Panc1 (cell line): ENCODE measurements at places on chromosomes 2 and 18. TPM values are rescaled to one million over a fixed set of nuclear protein-coding genes. Genes with fewer than 3 reads are reported as not detected.

DNA sequence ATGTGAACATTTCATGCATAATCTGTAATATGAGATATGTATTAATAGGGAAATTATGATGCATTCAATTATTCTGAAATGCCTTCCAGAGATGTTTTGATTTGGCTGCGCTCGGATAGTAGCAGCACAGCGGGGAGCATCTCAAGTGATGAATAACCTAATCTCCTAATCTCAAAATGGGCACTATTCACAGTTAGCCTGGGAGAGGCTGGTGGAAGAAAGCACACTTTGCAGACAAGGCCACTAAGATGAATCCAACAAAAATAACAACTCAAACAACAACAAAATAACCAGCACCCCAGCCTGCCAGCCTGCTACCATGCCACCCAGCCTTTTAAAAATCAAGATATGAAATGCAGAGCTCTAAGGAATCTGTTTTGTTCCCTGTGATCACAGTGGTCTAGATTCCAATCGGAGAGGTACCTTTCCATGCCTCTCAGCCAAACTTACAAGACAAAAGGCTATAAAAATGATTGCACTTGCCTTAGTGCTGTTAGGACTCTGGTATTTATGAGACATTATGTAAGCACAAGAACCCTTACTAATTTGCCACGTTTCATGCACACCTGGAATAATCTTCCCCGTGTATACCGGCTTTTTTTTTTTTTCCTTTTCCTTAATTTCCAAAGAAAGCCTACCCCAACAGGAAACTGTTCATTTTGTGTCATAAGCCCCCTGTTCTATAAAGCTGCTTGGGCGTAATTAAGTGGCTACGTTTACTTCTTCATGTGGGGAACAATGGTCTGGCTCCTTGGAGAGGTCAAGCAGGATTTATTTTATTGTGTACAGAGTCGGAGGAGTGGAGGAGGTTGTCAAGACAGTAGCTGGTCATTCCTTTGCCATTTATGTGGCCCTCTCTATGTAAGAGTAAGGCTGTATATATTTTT lies 526.9 kb upstream of the FANCL start:
- H3K4me1 ChIP-seq: peaks cover 2% of the 10 kb centered on the region; the same call in 1 of the 2 replicates
- H3K27me3 ChIP-seq: no peaks in the 10 kb centered on the region; the same call in 1 of the 2 replicates
- no peak overlapping the region for H3K4me3 ChIP-seq
- no peaks in the 10 kb centered on the region for H3K36me3 ChIP-seq
- H3K27ac ChIP-seq: no peak overlapping the region

DNA sequence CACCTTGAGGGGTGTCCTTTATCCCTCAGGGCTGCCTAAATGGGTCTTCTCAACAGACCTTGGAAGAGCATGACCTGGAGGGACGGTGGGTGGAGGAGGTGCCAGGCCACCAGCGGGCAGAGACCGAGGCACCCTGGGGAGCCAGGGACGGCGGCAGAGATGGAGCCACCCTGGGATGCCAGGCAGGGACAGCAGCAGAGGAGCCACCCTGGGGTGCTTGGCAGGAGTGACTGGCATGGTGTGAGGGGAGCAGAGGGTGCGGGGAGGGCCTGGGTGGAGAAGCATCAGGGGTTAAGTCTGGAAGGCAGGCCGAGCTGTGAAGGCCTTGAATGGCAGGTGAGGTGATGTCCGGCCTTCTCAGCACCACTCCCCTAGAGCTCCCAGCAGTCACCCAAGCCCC lies 56.1 kb downstream of the CIB4 start:
- H3K27ac ChIP-seq: no peak overlapping the region
- DNase-seq: no peak
- H3K36me3 ChIP-seq: no peaks in the 10 kb centered on the region
- no peak overlapping the region for H3K4me3 ChIP-seq

DNA sequence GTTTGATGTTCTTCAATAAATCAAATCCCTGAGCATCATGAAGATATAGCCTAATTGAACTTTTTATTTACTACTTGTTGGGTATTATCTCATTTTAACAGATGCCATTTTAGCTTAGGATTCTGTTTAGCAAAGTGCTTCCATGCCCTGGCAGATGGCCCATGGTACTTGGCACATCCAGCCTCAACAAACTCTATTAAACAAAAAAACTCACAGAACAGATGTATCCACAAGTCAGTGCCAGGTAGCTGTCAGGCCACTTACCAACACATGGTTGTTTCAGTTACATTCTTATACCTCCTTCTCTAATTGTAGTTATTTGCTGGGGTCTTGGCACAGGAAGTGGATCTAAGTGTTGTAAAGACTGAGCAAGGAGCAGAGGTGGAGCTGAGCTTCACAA lies 29.6 kb downstream of the GAD1 start:
- H3K4me1 ChIP-seq: no peaks in the 10 kb centered on the region; the same call in 1 of the 2 replicates
- DNase-seq: no peak
- no peak overlapping the region for H3K27ac ChIP-seq
- no peak overlapping the region for H3K4me3 ChIP-seq
- no peaks in the 10 kb centered on the region for H3K27me3 ChIP-seq
- H3K36me3 ChIP-seq: no peaks in the 10 kb centered on the region; the same call in 1 of the 2 replicates

DNA sequence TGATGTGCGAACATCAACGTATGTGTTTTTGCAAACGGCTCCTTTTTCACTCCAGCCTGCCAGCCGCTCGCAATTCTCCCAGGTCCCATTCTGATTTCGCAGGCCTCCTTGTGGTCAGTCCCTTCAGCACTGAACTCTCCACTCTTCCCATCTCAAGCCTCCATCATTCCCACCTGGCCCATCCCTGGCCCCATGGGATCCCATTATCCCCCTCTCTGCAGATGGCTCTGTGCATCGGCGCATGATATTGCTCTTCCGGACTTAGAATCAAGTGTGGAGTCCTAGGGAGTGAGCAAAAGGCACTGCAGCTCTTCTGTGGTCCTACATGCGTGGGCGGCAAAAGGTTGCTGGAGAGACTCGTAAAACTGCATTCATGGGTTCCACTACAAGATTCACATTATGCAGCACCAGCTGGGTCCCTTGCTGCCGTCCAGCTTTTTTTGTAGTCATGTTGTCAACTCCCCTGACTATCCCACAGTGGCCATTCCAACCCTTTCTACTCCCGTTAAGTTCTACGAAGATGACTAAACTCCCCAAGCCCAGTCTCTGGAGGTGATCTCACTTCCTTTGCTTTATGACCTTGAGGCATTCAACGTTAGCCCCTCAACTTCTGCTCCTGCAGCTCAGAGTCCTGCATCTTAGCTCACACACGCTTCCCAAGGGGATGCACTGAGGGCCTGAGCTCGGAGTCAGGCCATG lies 125.3 kb upstream of the NRP2 start:
- H3K27me3 ChIP-seq: no peaks in the 10 kb centered on the region
- H3K27ac ChIP-seq: no peak overlapping the region
- no peaks in the 10 kb centered on the region for H3K4me1 ChIP-seq
- H3K4me3 ChIP-seq: no peak overlapping the region

DNA sequence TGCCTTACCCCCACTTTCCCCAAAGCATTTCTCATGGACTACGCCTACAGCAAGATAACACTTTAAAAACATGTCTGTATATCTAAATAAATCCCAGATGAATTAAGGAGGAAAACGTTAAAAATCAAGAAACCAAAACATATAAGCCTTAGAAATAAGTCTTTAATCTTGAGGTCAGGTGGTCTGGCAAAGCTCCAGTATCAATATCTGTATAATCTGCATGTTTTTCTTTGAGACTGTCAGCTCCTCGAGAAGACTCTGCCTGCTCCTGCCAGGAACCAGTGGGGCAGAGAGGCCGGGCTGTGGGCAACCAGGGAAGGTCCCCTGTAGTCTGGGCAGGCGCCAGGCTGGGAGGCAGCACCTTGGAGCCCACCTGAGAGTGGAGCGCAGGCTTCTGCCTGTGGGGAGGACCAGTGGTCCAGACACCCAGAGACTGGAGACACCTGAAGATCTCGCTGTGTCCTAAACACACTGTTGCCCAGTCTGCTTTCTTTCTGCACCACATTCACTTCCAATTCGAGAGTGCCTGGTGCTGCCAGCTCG lies 291.0 kb upstream of the SOX11 start:
- H3K27ac ChIP-seq: no peak overlapping the region
- no peaks in the 10 kb centered on the region for H3K4me1 ChIP-seq
- H3K27me3 ChIP-seq: no peaks in the 10 kb centered on the region
- no peak for DNase-seq

The ANKRD62 gene
- total RNA-seq: not detected

- DNase-seq: no peak
- no peak overlapping the region for H3K4me3 ChIP-seq
- H3K27me3 ChIP-seq: no peaks in the 10 kb centered on the region
- H3K4me1 ChIP-seq: no peaks in the 10 kb centered on the region
Measured at GRCh38 chr2:68536000-68536399, 68.6 kb downstream of the APLF start.

The COL4A3 gene
- total RNA-seq: 0.18 TPM

DNA sequence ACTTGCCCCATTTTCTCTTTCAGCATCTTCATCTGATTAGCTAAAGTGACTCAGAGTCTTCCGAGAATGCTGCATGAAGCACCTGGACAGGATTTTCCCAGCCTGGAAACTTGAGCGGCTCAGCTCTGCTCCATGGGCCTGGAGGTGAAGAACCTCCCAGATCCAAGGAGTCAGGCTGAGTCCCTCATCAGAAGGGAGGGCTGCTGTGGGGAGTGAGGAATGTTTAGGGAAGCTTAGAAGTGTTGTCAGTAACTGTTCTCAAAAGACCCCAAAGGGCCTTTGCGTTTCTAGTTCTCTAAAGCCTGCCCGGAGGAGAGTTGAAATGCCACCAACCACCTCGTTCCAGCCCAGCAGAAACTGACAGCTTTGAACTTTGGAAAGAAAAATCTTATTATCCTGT lies 157.1 kb downstream of the CLIP4 start:
- no peak for DNase-seq
- no peaks in the 10 kb centered on the region for H3K36me3 ChIP-seq
- H3K27ac ChIP-seq: no peak overlapping the region
- no peaks in the 10 kb centered on the region for H3K4me1 ChIP-seq
- no peak overlapping the region for H3K4me3 ChIP-seq
- peaks cover 2% of the 10 kb centered on the region for H3K27me3 ChIP-seq

DNA sequence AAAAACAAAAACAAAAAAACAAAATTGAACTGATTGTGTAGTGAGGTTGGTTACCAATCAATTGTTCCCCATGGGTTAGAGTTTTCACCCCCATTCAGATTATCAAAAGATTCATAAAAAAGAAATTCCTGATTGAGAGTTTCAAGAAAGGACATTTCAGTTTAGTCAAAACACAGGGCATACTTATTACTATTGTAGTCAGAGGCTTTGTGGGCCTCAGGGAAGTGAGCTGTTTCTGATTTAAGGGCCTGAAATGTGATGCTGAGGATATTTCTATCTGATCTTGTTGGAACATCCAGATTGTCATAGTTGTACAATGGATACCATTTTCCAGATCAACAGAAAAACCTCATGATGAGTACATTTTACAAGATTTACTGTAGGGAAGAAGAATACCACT lies 368.1 kb upstream of the NETO1 start:
- no peaks in the 10 kb centered on the region for H3K36me3 ChIP-seq
- no peaks in the 10 kb centered on the region for H3K27me3 ChIP-seq
- H3K4me1 ChIP-seq: no peaks in the 10 kb centered on the region
- no peak for DNase-seq
- no peak overlapping the region for H3K4me3 ChIP-seq
- H3K27ac ChIP-seq: no peak overlapping the region

DNA sequence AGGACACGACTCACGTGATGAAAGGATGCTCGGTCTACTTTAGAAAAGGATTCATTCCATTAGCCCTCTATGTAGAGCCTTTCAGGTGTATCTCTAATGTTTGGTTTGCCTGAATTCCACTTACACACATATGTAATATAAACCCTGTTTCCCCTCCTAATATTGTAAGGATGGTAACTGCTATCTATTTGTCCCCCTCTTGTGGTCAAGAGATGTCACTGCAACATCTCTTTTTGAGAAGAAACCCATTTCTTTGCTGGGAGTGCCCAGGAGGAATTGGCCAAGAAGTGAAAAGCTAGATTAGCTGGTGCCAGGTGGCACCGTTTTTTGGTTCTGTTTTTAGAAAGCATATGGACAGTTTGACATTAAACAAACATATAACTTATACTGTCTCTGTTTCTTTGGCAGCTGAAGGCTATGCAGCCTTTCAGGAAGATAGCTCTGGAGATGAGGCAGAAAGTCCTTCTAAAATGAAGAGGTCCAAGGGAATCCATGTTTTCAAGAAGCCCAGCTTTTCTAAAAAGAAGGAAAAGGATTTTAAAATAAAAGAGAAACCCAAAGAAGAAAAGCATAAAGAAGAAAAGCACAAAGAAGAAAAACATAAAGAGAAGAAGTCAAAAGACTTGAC lies 41.2 kb downstream of the RALBP1 start:
- H3K36me3 ChIP-seq: peaks cover 3% of the 10 kb centered on the region; the same call in 1 of the 2 replicates
- H3K4me1 ChIP-seq: peaks cover 7% of the 10 kb centered on the region
- H3K27ac ChIP-seq: no peak overlapping the region
- no peak for DNase-seq
- no peak overlapping the region for H3K4me3 ChIP-seq

The CELF4 gene
- not detected for total RNA-seq

- no peak overlapping the region for H3K27ac ChIP-seq
- no peaks in the 10 kb centered on the region for H3K27me3 ChIP-seq
- H3K4me3 ChIP-seq: no peak overlapping the region
- no peaks in the 10 kb centered on the region for H3K36me3 ChIP-seq
- no peak for DNase-seq
- H3K4me1 ChIP-seq: no peaks in the 10 kb centered on the region
Measured at GRCh38 chr18:44799907-44800421, 119.3 kb downstream of the SETBP1 start.

- H3K27ac ChIP-seq: no peak overlapping the region
- no peaks in the 10 kb centered on the region for H3K4me1 ChIP-seq
- H3K36me3 ChIP-seq: no peaks in the 10 kb centered on the region
- DNase-seq: no peak
- H3K27me3 ChIP-seq: no peaks in the 10 kb centered on the region
Measured at GRCh38 chr2:105853354-105854088, 108.8 kb downstream of the NCK2 start.

GRCh38 chr18:71850602-71851001 lies 693.5 kb downstream of the CBLN2 start:
- no peaks in the 10 kb centered on the region for H3K36me3 ChIP-seq
- H3K27ac ChIP-seq: no peak overlapping the region
- no peak for DNase-seq
- H3K4me1 ChIP-seq: no peaks in the 10 kb centered on the region

- H3K4me1 ChIP-seq: no peaks in the 10 kb centered on the region
- no peak overlapping the region for H3K4me3 ChIP-seq
- no peaks in the 10 kb centered on the region for H3K27me3 ChIP-seq
- H3K36me3 ChIP-seq: no peaks in the 10 kb centered on the region
Measured at GRCh38 chr2:63819256-63819655, 22.4 kb upstream of the UGP2 start.

The BOK gene
- 39.1 TPM for total RNA-seq

- no peaks in the 10 kb centered on the region for H3K4me1 ChIP-seq
- no peak for DNase-seq
- H3K27ac ChIP-seq: no peak overlapping the region
- H3K4me3 ChIP-seq: no peak overlapping the region
Measured at GRCh38 chr2:15058015-15058720, 425.7 kb downstream of the LRATD1 start.

- no peak overlapping the region for H3K4me3 ChIP-seq
- no peaks in the 10 kb centered on the region for H3K27me3 ChIP-seq
- H3K4me1 ChIP-seq: no peaks in the 10 kb centered on the region
- no peak overlapping the region for H3K27ac ChIP-seq
Measured at GRCh38 chr2:230160112-230160660, 59.6 kb downstream of the SP110 start.
